ENCODE measurements at places on chromosomes 1 and 21.

DNA sequence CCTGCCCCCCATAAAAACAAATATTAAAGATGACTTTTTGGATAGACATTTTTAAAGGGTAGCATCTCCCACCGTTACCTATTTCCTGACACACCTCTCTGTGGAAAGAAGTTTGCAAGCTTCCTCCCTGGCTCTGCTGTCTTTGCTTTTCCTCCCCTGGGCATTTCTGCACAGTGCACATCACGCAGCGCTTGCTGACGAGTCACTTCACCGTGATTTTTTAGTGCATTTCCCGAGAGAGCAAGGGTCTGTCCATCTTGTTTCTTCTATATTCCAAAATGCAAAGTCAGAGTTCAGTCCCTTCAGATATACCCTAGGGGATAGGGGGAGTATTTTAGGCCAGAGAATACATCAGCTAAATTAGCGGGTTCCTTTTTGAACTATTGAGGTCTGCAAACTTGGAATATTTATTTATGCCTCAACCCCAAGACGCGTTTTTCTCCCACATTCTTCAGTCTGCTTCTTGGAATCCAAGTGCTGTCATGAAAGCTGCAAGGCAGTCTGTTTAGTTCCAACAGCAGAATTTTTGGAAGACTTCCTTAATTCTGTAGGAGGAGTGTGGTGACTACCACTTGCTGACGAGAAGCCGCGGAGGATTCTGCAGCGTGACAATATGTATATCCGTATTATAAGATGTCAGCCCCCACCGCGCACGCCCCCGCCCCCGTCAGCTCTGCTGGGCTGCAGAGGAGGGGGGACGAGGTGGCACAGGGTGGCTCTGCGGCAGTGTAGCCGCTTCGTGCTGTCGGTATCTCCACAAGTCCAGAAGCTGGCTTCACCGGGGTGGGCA lies 22.4 kb downstream of the SMYD2 start:
- H3K4me1 ChIP-seq = no peaks in the 10 kb centered on the region
- H3K36me3 ChIP-seq = no peaks in the 10 kb centered on the region
- H3K4me3 ChIP-seq = no peak overlapping the region
- no peak for DNase-seq
- H3K27me3 ChIP-seq = no peaks in the 10 kb centered on the region

DNA sequence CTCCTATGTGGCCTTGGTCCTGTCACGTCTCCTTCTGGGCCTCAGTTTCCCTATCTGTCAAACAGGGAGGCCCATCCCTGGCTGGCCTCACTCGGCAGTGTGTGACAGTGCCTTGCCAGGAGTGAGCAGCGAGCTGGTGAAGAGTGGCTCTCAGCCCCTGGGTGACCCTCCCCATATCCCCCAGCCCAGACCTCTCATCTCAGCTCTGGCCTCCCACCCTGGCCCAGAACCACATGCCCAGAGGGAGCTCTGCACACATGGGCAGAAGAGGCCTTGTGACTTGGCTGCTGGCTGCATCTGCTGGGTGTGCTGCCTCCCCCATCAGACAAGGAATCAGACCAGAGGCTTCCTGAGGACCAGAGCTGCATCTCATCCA lies 19.5 kb upstream of the PADI1 start:
- H3K4me1 ChIP-seq = peaks cover 17% of the 10 kb centered on the region
- H3K4me3 ChIP-seq = no peak overlapping the region
- H3K27me3 ChIP-seq = no peaks in the 10 kb centered on the region
- no peak overlapping the region for H3K27ac ChIP-seq
- no peaks in the 10 kb centered on the region for H3K36me3 ChIP-seq
- no peak for DNase-seq

- H3K36me3 ChIP-seq = peaks cover 16% of the 10 kb centered on the region
- DNase-seq = peak; percentile 43
- no peak overlapping the region for H3K4me3 ChIP-seq
- no peaks in the 10 kb centered on the region for H3K27me3 ChIP-seq
- H3K27ac ChIP-seq = no peak overlapping the region
Observed at GRCh38 chr1:184075055-184076029, 23.8 kb downstream of the TSEN15 start.

DNA sequence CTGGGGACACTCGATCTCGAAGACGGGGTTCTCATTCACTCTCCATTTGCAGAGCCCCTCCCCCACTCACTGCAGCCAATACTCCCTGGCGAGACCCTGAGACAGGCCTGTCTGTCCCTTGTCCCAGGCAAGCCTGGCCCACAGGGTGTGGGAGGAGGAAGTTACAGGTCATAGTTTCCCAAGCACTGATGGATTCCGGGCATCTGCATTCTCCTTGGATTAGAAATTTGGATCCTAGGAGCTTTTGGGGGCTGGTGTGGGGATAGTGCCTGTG lies 11.3 kb downstream of the WNT3A start:
- DNase-seq = no peak
- no peaks in the 10 kb centered on the region for H3K36me3 ChIP-seq
- no peak overlapping the region for H3K4me3 ChIP-seq
- no peaks in the 10 kb centered on the region for H3K27me3 ChIP-seq
- no peak overlapping the region for H3K27ac ChIP-seq

GRCh38 chr1:230568008-230568407 lies 74.3 kb upstream of the COG2 start:
- 0 out of 2 replicates have a peak, but pooled peaks cover 6% of the 10 kb centered on the region for H3K4me1 ChIP-seq
- H3K36me3 ChIP-seq = no peaks in the 10 kb centered on the region
- DNase-seq = no peak
- no peak overlapping the region for H3K4me3 ChIP-seq

DNA sequence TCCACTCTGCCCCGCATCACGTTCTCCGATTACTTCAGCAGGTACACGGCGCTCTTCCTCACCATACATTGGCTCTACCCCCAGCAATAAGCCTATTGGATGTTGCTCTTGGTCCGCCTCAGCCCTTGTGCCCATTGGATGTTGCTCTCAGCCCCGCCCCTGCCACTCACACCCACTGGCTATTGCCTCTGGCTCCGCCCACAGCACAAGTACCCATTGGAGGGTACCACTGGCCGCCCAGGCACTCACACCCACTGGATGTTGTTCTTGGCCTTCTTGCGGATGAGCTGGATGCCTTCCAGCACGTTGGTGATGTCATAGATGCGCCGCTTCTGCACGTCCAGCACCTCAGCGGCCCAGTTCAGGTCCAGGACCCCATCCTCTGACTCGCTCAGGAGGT lies 9.4 kb downstream of the E2F2 start:
- DNase-seq = no peak
- no peaks in the 10 kb centered on the region for H3K36me3 ChIP-seq

Measured in PC-9 (cell line).